Iris pigment epithelial cell (primary cell): ENCODE measurements at places on chromosomes 3 and 15.

- DNase-seq: no peak
Measured at GRCh38 chr15:39597751-39598185, 16.9 kb downstream of the THBS1 start.

- DNase-seq: no peak
Measured at GRCh38 chr3:62749657-62750056, 125.6 kb downstream of the CADPS start.

- DNase-seq: peak; percentile 72
Measured at GRCh38 chr15:85504749-85505676, 124.6 kb downstream of the AKAP13 start.

GRCh38 chr3:95351158-95351557, 1288.3 kb downstream of the NSUN3 start:
- DNase-seq: no peak

GRCh38 chr15:36331531-36332275, 247.7 kb upstream of the CDIN1 start:
- peak; percentile 11 for DNase-seq

DNA sequence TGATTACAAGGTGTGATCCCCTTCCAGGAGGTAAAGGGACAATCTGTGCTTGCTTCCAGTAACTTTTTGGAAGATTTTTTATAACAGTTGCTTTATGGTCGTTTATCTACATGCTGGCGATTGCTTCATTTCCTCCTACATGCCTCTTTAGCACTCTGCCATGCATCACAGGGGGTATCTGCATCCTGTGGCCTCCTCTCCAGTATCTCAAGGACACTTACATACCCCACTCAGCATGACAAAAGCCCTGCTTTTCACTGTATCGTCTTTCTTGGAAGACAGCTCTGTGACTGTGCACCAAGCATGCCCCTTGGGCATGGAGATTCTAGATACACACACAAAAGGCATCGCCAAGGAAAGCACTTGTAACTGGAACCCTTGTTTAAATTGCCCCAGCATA, 25.3 kb downstream of the CAPN3 start:
- no peak for DNase-seq

- peak; percentile 49 for DNase-seq
Measured at GRCh38 chr15:76866716-76867321, 38.3 kb downstream of the SCAPER start.

DNA sequence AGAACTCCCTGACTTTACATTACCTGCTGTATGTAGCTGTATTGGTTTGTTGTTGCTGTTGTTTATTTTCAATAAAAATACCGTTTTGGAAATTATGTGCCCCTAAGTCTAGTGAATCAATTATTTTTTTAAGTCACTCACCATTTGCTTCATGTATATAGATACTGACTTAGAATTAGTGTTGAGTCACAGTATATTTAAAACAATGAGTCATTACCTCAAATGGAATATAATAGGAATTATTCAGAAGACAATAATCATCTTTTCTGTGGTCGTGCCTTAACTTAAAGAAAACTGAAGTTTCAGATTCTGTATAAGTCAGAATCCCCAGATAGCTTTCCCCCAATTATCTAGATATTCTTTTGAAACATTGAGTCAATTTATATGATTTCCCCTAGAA, 21.0 kb upstream of the ALDH1A2 start:
- DNase-seq: peak; percentile 17

DNA sequence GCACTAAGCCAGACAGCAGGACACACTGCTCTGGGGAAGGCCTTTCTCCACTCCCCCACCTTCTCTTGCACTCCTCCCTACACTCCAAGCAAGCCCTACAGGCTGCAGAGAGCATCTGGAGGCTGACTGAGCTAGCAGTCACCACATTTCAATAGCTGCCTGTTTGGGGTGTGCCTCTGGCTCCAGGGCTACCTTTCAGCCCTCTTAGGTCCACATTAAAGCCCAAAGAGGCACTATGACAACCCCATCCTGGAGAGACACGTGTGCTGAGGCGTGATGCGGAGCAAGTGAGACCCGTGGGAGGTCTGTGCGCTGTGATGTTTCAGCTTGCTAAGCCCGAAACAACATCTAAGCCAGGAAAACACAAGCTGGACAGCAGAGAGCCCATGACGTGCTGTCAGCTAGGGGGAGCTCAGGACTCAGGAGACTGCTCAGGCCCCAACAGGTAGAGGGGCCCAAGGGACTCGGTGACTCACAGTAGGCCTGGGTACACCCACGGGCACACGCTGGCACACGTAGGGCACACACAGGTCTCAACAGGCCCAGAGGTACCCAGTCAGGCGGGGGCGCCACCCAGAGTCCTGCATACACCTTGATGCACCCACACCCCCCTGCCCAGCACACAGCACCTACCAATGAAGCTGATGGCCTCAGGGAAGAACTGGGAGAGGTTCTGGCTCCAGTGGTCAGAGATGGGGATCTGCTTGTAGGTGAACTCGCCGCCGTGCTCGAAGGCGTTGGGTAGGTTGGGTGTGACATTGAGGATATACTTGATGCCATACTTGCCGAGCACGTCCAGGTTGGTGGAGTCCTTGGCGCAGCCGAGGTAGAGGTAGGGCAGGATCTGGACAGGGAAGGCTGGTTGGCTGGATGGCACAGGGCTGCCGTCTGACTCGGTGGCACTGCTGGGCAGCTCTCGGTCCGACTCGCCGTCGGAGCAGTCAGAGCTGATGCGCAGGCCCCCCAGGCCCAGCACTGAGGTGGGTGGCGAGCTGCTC, 2.8 kb downstream of the DUSP7 start:
- DNase-seq: peak; percentile 70

DNA sequence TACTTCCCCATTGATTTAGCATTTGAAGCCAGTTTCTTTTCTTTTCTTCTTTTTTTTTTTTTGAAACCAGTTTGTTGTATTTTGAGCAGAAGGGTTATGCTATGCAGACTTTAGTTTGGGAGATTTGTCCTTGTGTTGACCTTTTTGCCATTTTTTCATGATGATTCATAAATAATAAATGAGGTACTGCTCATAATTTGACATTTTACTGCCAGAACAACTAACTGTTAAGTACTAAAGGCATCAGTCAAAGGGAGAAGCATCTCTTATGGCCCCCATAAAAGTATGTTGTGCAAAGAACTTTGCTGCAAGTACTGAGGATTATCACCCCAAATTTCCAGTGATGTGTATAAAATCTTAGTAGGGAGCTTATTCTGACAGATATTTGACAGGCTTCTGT, 1.7 kb upstream of the GPR87 start:
- peak; percentile 65 for DNase-seq

DNA sequence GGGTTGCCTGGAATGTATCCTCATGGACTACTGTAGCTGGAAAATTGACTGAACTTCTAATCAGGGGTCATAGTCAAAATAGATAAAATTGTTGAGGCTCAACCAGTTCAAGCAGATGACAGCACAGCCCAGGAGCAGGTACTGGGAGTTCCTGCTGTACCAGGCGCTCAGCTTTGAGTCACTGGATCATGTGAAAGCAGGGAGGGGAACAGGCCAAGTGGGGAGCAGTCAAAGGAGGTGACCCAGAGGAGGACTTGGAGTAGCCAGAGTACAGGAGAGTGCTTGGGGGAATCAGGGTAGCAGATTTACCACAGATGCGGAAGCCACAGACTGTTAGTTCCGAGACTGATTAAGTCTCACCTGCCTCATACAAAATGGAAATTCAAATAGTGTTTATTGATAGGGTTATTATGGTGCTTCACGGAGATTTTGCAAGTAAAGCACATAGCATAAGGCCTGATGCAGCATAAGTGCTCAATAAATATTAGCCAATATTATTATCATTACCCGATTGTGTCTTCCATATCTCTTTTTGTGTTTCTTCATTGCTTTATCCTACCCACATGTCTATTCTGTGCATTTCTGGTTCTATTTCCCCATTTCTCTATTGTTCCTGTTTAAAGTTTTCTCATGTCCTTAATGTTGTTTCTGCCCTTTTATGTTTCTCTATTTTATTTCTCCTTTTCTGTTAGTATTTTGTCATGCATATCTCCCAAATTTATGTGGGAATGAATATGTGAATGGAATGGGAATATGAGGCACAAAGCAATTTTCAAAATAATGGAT, 369.2 kb upstream of the MCTP2 start:
- DNase-seq: no peak

DNA sequence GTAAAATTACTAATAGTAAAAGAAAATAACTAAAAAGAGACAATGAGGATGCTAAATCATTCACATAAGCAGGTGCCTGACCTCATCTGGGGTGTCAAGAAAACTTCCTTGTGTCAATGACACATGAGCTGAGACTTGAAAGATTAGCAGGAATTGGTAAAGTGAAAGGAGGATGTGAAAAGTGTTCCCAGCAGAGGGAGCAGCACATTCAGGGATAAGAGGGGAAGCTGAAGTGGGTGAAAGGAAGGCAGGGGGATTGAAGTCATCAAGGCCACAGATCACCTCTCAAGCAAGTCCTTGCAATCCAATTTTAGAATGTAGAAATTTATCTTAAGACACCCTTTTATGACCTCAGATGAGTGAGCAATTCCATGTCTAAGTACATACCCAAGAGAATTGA, 60.2 kb upstream of the ACP3 start:
- DNase-seq: peak; percentile 41

GRCh38 chr3:23566499-23566898, 239.3 kb upstream of the UBE2E1 start:
- DNase-seq: no peak

GRCh38 chr15:50506121-50506520, 40.3 kb downstream of the USP50 start:
- peak; percentile 31 for DNase-seq

DNA sequence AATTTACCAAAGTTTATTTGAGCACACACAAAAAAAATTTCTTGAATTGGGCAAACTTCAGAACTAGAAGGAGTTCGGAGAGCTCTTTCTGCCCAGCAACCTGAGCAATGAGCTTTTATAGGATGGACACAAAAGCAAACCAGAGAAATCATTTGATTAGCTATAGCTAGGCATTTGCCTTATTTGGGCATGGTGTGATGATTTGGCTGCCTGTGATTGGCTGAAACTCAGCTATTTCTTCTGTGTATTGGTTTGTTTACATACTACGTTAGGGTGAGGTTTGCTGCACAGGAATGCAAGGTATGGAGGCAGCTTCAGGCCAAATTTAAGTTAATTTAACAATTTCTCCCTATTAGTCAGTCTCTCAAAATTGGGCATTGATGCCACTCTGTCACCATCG, 65.1 kb downstream of the NEK11 start:
- peak; percentile 34 for DNase-seq

- no peak for DNase-seq
Measured at GRCh38 chr15:69712991-69713390, 260.4 kb downstream of the RPLP1 start.

GRCh38 chr3:101155825-101156224, 162.6 kb upstream of the ABI3BP start:
- DNase-seq: peak; percentile 7

- DNase-seq: peak; percentile 78
Measured at GRCh38 chr15:39944726-39945125, 10.8 kb downstream of the EIF2AK4 start.

DNA sequence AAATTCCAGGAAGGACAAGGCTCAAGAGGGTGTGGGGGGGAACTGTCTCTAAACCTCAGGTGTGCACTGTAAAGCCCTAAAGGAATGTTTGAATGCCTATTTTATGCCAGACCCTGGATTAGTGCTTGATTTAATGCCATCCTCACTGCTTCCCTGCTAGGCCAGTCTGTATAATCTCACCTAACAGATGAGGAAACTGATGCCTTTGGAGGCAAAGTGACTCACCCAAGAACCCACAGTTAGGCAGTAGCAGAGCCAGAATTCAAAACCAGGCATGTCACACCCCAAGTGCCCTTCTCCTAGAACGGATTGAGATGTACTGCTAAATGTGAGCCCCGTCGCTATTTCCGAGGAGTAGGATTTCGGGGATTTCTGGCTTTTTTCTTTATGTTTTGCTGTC, 7.8 kb downstream of the CAMK1 start:
- no peak for DNase-seq

- DNase-seq: no peak
Measured at GRCh38 chr15:100112061-100112420, 229.7 kb downstream of the ADAMTS17 start.

GRCh38 chr3:151879679-151880415, 6.4 kb downstream of the SUCNR1 start:
- DNase-seq: no peak

GRCh38 chr15:80140909-80141308, 11.9 kb upstream of the FAH start:
- DNase-seq: no peak

GRCh38 chr3:104887069-104887468, 479.6 kb upstream of the ALCAM start:
- DNase-seq: peak; percentile 39

DNA sequence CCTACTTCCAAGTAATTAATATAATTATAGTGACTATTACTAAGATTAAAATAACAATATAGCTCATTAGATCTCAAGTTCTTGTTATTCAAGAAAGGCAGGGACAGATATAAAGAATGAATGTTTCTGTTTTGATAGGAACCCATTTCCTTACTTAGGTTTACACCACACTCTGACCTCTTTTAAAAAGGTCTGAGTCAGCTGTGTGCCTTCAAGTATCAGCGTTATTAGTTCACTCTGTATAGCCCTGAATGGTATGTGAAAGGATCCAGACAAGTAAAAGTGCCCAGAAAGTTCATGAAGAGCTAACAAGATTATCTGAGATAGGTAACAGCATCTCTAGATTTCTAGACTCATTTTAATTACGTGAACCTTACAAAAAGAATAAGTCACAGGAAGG, 28.9 kb downstream of the PDCD10 start:
- peak; percentile 79 for DNase-seq

DNA sequence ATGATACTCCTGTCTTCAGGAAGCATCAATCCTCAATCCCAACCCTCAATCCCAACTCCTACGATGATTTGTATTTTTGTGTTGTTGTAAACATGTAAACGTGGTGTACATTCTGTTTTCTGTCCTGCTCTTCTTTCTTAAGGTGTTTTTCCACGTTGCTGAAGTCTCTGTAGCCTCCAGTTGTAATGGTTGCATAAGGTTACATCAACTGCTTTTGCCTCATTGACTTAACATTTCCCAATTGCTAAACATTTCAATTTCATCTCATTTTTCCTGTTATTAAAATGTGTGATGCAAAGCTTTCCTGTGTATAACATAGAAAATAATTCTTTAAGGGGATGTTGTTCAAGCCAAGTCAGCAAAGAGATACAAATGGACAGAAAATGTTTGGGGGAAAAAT, 33.4 kb downstream of the HRH1 start:
- DNase-seq: no peak

GRCh38 chr15:67405208-67406191, 115.4 kb upstream of the C15orf61 start:
- peak; percentile 67 for DNase-seq

GRCh38 chr15:57195326-57195725, 181.0 kb upstream of the CGNL1 start:
- DNase-seq: no peak

DNA sequence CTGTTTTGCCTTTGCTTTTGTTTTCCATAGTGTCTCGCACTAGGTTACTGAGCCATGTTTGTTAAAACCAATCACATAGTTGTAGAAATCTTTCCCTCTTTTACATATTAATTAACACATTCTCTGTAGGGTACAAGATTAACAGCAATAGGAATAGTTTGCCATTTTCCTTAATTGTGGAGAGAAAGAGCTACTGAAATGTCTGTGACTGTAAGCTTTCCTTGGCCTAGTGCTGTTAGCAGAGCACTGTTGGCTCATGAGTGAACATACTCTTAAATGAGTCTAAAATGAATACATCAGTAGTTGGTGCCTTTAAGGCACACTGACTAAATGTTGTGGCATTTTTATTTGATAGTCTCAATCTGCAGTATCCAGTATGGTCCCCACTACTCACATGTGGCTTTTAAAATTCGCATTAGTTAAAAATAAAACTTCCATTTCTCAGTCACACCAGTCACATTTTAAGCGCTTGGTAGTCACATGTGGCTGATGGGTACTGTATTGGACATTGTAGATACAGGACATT, 28.2 kb downstream of the CHD2 start:
- no peak for DNase-seq

GRCh38 chr3:107958146-107958545, 132.7 kb downstream of the CD47 start:
- DNase-seq: no peak
